Stimulated activated CD4-positive, alpha-beta T cell treated with anti-CD3 and anti-CD28 coated beads, Interleukin-4, amount 100 ng/mL, for 48 hours (primary cell): ENCODE measurements at places on chromosomes 2 and 18.

GRCh38 chr2:36770542-36771287 lies 74.2 kb downstream of the VIT start:
- peak; percentile 44 for DNase-seq

- DNase-seq: no peak
Observed at GRCh38 chr2:190811811-190812210, 68.8 kb upstream of the GLS start.

GRCh38 chr2:217710211-217710765 lies 292.5 kb downstream of the TNS1 start:
- DNase-seq: no peak

DNA sequence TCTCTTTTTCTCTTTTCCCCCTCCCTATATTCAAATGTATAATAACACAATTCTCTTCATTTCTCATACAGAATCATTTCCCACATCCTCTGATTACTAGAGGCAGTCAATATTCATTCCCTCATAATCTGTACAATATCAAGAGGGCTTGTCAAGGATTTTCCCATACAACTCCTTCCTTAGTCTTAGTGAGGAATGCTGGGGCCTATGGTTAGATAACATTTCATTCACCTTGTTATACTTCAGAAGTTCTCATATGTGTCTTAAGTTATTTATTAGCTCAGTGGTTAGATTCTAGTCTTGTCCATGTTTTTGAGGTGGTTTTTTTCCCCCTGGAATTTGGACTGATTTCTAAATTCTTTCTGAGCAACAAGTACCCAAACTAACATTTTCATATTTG lies 289.5 kb downstream of the PDE11A start:
- DNase-seq: no peak

GRCh38 chr18:2978208-2978607 lies 34.7 kb downstream of the LPIN2 start:
- no peak for DNase-seq

GRCh38 chr2:207318181-207318628 lies 152.5 kb upstream of the KLF7 start:
- no peak for DNase-seq

GRCh38 chr18:63887424-63887823 lies at the start of gene SERPINB2:
TSS of gene SERPINB2 (plus strand) at chr18:63887705. CDS start at chr18:63891445, 3,740 bp downstream.
- DNase-seq: no peak

GRCh38 chr18:54035927-54036326 lies 188.5 kb downstream of the MBD2 start:
- DNase-seq: no peak

- peak; percentile 44 for DNase-seq
Observed at GRCh38 chr2:53768242-53768542, 588 bp downstream of the CHAC2 start.

DNA sequence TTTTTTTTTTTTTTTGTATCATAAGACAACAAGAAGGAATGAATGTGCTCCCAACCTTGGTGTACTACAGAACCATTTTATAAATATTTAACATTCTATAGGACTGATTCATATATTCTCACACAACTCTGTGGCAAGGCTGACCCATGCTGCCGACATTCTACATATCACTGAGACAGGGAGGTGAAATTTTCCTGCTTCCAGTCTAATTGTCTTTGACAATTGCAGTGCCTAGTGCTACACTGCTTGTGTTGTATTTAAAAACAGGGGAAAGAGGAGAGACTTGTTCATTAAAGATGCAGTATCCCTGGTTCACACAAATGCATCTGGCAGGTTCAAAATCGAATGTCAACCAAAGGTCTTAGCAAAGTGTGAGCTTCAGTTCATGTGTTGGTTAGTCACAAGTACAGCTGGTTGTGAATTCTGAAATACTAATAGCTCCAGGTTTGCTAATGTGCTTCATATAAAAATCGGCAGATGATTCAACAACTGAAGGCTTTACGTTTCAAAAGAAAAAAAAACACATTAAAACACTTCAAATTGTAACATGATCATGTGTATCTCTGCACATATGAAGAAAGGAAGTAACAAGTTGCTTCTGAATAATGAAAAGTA lies 130.8 kb downstream of the FIGN start:
- DNase-seq: no peak

- DNase-seq: no peak
Observed at GRCh38 chr2:70300771-70301343, 1.0 kb downstream of the FAM136A start.

DNA sequence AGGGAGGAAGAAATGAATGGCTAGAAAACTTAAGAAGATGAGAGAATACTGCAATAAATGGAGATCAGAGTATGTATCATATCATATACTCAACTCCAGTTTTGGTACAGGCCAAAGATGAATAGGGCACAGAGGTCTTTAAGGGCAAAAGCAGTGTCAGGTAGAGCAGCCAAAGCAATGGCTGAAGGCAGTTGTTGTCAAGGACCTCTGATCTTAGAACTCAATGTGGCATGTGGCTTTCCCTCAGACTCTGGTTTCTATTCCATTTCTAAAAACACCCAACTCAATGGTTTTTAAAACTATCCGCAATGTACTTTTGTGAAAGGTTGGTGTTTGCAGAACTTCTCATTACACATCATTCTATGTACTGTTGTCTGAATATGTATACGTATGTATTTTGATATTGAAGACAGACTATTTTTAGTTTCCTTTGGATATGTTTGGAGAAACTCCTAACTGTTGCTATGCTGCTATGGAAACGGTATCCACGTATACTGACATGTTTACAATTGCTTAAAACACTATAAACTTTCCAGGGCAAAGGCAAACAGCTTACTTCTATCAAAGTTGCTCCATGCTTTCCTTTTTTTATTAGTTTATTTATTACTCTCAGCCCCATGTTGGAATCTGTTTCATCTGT lies 58.1 kb upstream of the PELI1 start:
- no peak for DNase-seq

- DNase-seq: peak; percentile 51
Observed at GRCh38 chr2:25822190-25823117, 55.8 kb downstream of the ASXL2 start.

DNA sequence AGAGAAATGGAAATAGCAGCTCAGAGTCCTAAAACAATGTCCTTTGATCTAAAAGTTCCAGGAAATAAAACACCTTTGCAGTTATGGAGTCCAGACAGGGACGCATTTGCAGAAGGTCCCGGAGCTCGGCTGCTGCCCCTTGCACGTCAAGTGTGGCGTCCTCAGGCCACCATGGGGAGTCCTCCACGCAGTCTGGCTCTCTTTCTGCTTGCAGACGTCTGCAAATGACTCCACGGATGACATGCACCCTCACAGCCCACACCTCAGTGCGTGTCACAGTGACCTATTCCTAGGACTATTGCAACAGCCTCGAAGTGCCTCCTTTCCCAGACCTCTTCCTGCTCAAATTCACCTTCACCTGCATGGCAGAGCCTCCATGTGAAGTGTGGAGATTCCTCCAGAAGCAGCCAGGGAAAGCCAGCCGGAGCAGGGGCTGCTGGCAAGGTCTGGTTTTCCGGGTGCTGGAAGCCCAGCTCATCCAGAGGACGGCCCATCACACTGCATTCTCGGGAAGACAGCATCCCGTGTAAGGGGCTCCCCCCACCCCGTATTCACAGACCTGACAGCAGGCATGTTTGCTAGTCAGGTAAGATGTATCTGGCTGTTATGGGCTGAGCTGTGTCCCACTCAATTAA lies 137.7 kb downstream of the ASB1 start:
- DNase-seq: no peak

GRCh38 chr2:55153584-55154299 lies 78.4 kb downstream of the CLHC1 start:
- no peak for DNase-seq

DNA sequence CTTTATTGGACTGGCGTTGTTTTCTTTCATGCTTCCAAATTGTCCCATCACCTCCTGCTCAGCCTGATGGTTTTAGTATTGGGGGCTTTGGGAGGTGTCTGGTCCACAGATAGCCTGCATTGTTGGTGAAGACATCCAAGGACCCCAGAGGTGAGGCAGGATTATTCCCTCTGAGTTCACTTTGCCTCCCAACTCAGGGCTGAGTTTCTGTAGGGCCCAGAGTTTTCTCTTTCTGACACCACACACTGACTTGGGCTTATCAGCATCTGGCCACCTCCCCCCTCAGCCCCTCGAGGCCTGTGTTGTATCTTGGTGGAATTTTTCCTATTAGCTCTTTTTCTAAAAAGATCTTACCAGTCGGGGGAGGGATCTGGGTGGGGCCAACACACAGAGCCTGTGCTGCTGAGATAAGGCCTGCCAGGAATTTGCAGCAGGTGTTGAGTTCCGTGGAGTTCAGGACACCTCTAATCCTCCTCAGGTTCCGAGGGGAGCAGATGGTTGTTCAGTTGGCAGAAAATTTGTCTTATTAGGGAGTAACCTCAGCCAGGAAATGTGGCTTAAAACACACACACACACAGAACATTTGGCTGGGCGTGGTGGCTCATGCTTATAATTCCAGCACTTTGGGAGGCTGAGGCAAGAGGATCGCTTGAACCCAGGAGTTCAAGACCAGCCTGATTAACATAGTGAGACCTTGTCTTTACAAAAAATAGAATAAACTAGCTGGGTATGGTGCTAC lies 7.3 kb downstream of the EMILIN2 start:
- no peak for DNase-seq

DNA sequence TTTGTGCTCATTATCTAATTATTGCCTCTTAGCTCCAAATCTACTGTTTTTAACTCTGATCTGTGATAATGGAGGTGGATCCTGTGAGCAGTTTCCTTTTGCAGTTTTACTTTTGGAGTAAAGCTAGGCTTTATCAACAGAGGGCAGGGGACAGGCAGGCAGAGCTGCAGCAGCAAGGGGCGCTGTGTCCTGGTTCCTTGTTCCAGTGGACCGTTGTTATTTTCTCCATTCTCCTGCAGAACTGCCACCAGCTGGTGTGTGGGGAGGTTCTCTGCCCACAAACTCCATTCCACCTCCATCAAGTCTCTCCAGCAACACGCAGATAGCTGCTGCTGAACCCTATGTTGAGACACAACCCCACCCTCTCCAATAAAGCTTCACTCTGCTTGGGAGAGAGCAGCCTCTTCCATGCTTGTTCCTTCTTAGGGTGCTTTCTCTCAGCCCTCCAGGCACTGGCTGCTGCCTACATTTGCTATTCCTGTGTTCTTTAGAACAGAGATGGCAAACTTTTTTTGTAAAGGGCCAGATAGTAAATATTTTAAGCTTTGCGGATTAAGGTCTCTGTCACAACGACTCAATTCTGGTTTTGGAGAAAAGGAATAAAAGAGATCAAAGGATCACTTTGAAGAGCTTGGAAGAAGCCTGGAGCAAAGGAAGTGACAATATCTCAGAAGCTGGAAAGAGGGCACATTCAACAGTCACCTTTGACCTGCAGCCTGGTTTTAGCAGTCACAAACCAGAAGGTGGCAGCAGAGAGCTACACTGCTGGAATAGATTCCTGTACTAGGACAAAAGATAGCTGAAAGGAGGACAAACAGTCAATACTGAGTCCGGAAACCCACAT lies 208.8 kb downstream of the CCDC178 start:
- peak; percentile 49 for DNase-seq

DNA sequence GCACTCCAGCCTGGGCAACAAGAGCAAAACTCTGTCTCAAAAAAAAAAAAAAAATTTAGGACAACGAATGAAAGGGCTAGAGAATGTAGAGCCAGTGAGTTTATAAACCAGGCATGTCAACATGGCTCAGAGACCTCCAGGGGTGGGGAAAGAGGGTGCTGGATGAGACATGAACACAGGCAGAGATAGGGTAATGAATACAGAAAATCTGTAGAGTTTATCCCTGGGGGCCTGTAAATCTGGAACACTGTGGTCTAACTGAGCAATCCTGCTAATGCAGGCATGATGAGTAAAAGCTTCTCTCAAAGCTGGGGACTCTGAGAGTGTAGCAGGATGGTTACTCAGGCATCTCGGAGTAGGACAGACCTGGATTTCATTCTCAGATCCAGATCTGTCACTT lies 59.2 kb upstream of the IGFBP2 start:
- DNase-seq: no peak

GRCh38 chr2:108324531-108325255 lies 36.0 kb downstream of the SULT1C2 start:
- DNase-seq: no peak

DNA sequence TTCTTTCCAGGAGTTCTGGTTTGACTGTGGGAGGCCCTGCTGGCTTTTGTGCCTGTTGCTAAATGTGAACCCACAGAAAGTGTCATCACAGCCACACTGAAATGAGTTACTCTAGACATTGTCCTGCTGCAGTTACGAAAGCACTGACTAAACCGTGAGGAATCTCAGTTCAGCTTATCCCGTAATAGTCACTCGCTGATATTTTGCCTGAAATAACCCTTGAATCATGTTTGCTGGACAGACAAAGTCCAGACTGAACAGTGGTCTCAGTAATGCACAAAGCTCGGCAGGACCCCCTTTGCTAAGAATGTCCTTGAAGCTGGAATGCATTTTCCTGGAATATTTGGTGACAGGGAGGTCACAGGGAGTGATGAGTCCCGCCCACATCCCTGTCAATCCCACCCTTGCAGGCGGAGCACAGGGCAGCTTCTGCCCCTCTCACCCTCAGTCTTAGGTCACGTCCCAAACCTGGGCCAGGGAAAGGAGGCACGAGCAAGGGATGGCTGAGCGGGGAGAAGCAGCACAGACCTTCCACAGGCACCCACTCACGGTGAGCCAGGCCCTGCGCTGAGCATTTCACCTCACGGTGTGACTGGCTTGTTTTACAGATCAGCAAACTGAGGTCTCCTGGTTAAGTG lies 53.4 kb downstream of the ADI1 start:
- DNase-seq: no peak

DNA sequence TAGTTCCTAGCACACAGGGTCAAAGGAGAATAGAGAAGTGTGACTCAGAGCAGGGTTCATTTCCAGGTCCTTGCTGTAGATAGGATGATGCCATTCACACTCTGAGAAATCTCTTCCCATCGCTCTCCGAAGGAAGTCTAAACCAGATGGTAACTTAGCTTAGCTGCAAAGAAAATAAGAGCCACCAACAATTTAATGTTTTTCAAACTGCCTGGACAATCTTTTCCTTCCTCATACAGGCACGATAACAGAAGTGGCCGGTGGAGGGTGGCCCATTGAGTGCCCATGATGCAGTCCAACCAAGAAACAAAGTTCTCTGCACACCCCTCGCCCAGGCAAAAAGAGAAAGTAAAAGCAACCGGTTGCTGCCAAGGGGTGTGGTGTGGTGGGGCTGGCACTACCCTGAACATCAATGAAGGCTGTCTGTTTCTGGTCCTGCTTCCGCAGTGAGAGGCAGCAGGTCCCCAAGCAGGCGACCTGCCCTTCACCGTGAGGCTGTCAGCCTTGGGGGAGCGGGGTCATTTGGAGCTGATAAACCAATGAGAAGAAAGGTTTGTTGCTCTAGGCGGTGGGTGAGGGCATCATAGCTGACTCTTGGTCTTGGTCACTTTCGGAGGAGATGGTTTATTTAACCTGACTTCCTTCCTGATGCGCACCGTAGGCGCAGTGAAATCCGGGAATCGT lies 105.6 kb upstream of the CD302 start:
- DNase-seq: peak; percentile 34

GRCh38 chr2:191501561-191502168 lies 176.3 kb upstream of the NABP1 start:
- no peak for DNase-seq

DNA sequence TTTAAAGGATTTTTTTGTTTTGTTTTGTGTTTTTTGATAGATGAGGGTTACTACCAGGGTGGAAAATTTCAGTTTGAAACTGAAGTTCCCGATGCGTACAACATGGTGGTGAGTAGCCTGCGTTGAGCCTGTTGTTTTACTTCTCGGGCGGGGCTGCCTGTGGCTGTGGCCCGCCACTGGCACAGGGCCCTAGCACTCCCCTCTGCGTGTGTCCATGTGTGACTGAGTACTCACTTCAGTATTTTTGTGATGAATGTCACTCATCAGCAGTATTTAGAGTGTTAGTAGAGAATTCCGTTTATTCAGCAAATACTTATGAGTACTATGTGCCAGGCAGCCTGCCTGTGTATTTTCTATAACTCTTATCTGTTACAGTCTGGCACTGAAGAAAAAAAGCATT lies 44.3 kb upstream of the SCLY start:
- no peak for DNase-seq

- DNase-seq: no peak
Observed at GRCh38 chr2:69459936-69460335, 22.7 kb upstream of the NFU1 start.
